Renal cortical epithelial cell (primary cell): ENCODE measurements at places on chromosomes 12 and 14.

GRCh38 chr12:100464529-100464928 is 9.1 kb upstream of the NR1H4 start:
- DNase-seq: no peak

- DNase-seq: no peak
Observed at GRCh38 chr14:84197704-84198103, 1332.2 kb upstream of the FLRT2 start.

GRCh38 chr12:13277293-13277692 is 80.8 kb downstream of the EMP1 start:
- DNase-seq: peak; percentile 37

- DNase-seq: no peak
Observed at GRCh38 chr12:22353615-22354325, 19.3 kb upstream of the ST8SIA1 start.

GRCh38 chr14:49982501-49982951 is 89.6 kb downstream of the ARF6 start:
- peak; percentile 65 for DNase-seq

GRCh38 chr14:64604881-64605280 is 55.1 kb downstream of the PPP1R36 start:
- no peak for DNase-seq

DNA sequence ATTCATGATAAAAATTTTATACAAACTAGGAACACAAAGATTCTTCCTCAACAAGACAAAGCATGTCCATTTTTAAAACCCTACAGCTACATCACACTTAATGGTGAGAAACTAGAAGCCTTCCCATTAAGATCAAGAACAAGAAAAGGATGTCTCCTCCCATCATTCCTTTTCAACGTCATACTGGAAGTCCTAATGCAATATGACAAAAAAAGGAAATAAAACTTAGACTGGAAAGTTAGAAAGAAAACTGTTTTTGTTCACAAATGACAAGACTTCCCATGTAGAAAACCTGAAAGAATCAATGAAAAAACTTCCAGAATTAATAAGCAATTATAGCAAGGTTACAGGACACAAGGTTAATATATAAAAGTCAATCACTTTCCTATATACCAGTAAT is 82.5 kb downstream of the NUMB start:
- no peak for DNase-seq

DNA sequence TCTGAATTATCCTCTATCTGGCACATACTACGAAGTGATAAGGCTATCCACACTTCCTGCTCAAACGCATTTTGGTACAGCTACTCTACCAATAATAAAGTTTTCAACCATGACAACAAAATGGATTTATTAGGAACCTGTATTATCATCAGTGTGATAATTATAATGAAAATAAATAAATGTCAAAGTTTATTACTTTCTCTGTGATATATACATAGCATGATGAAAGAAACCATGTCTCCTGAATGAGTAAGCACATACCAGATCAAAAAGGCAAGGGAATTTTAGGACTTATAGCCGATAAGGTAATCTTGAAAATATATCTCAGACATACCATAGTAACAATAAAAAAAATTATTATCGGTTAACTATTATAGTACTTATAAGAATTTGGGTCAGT is 61.1 kb downstream of the CPNE8 start:
- no peak for DNase-seq

DNA sequence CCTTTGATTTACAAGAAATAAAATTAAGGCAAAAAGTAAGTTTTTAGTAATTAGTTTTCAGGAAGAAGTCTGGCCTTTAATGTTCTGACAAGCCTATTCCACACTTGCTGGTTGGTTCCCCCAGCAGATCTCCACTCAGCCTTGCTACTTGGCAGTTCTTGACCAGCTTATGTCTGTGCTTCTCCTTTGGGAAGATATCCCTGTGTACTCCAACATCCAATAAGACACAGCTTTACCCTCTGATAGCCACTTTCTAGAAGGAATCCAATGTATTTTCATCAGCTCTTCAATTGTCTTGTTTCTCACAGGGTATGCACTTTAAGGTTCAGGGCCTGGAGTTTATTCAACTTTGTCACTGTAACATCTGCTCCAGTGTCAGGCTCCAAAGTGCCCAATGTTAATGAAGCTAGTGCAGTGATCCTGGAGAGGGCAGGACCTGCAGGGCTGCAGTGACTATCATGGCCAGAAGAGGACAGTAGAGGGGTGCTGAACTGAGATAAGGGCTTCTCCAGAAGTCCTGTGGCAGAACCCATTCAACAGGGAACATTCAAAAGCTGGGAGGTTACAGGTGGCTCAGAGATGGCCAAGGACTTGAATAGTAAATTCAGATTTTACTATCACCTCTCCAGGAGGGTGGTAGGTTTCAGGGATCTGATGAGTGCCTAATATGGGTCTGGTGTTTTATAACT is 22.9 kb downstream of the JKAMP start:
- peak; percentile 51 for DNase-seq

DNA sequence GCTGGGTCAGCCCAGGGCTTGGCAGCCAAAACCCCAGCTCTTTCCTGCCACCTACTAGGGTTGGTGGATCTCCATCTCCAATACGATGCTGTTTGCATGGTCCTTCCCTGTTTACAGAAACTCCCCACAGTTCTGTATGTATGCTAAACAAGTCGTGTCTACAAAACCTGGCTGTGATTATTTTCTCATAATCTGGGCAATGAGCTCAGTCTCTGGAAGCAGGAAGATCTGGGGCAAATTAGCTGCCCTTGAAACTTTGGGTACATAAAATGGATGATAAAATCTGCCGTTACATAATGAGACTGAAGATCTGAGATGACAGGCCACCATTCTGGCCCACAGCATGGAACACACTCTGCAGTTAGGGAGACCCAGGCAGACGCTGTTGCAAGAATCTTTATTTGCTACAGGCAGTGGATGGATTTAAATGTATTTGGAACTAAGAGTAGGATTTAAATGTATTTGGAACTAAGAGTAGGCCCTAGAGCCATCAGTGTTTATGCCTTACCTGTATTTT is 31.7 kb downstream of the ACADS start:
- no peak for DNase-seq

- no peak for DNase-seq
Observed at GRCh38 chr12:42801271-42801670, 211.7 kb upstream of the PRICKLE1 start.

GRCh38 chr14:95510804-95511203 is 5.6 kb downstream of the SYNE3 start:
- no peak for DNase-seq

DNA sequence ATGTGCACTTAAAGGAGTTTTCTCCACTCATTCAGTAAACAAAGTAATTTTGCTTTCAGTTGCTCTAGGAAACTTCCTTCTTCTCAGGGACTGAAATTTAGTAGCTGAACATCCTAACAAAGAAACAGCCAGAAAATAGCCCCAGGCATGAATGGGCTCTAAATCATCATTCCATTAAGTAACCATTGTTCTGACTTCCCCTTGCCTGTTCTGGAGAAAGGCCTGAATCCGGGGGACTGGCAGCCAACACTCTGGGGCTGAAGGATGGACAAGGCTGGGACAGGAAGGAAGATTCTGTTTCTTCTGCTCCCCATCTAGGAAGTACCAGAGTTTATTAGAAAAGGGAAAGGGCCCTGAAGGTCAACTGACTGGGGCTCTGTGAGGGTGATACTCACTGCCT is 104.5 kb downstream of the ESRRB start:
- no peak for DNase-seq

GRCh38 chr12:113228394-113229028 is 7.2 kb downstream of the TPCN1 start:
- peak; percentile 27 for DNase-seq

DNA sequence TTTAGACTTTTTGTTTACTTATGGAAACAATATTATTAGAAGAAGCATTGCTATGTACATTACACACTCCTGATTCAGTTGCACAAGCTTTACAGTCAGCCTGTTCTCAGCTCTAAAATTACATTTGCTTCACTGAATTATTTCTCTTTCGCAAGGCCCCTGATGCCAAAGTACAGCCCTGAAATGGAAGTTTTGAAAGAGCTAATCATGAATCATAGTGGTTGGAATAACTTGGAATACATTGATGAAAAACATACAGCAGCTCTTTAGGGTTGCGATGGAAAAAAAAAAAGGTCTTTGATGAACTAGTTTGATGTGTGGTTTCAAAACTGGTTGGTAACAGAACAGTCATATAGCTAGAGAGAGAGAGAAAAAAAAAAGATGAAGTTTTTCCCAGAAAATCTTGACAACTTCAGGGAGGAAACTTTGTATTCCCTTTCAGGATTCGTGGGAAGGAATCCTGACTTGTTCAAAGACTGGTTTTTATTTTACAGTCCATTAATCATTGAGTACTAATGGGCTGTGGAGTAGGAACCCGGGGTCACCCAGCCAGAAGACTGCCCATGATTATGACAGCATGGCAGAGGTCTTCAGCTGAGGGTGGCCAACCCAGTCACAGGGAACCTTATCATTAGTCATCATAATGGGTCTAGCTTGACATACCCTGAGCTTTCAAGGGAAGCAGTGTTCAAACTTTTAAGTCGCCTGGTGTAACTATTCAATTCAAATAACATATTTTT is 460.1 kb downstream of the NAV3 start:
- DNase-seq: peak; percentile 90

DNA sequence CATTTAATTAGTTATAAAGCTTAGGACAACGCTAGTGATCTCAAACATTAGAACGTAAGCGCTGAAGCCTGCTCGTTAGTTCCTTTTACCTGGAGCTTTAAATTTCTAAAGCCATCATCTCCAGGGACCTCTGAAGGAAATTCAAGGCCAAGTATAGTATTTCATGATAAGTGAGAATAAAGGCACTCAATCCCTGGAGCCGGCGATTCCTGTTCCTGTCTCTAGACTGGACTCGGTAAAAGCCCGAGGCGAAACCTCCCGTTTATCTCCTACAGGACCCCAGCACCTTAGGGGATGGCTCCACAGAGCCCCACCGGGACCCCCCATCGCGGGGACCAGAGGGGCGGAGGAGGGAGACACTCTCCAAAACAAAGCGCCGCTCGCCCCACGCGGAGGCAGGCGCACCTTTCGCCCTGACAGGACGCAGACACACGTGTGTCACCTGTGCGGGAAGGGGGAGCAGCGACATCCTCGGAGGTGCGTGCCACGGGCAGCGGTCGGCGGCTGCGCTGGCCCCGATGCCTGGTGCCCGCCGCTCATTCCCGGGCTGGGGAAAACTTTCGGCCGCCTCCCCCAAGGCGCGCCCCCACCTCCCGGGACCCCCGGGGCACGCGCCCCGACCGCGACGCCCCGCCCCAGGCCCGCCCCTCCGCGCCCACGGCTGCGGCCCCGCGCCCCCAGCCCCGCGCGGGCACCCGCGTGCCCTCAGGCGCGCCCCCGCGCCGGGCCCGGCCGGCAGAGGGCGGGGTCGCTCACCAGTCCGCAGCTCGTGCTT is 678 bp downstream of the RPS6KA5 start:
- no peak for DNase-seq

- DNase-seq: peak; percentile 27
Observed at GRCh38 chr12:96912261-96912660, 5.2 kb downstream of the NEDD1 start.

DNA sequence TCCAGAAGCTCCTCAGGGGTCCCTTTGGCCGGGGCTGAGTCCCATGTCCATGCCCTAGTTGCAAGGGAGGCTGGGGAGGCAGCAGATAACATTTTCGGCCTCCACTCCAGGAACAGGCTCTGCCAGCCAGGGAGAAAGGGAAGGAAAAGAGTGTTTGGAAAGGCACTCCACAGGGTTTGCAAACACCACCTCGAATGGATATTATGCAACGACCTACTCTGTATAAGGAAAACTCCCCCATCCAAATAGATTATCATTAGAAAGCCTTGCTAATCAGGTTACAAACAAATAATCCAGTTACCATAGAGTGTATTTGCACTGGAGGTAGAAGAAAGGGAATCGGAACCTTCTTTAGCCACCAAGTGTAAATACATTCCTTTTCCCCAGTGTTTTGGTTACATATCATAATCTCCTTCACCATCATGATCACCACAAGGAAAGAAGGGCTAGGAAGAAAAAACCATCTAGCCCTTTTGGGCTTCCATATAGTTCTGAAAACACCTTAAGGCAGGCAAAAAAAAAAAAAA is 40.4 kb downstream of the TMCC3 start:
- DNase-seq: no peak

- DNase-seq: peak; percentile 52
Observed at GRCh38 chr14:56490379-56490778, 89.2 kb upstream of the TMEM260 start.

- no peak for DNase-seq
Observed at GRCh38 chr12:2402073-2402579, 349.3 kb downstream of the CACNA1C start.

GRCh38 chr12:116918464-116918863 is 7.7 kb downstream of the FBXW8 start:
- DNase-seq: no peak

- no peak for DNase-seq
Observed at GRCh38 chr12:3441435-3441834, 49.6 kb upstream of the PRMT8 start.

DNA sequence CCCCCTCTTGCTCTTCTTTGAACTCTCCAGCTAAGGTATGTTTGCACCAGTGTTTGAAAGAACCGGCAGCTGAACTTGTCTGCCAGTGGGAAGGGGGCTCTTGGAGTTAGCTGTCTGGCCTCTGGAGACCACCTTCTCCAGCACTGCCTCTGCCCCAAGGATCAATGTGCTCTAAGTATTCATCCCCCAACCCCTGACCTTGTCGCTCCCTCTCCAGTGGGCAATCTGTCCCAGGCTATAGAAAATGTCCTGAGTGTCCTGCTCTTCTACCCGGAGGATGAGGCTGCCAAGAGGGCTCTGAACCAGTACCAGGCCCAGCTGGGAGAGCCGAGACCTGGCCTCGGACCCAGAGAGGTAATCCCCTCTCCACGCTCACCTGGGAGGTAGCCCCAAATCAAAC is 2.8 kb downstream of the P3H3 start:
- DNase-seq: no peak

DNA sequence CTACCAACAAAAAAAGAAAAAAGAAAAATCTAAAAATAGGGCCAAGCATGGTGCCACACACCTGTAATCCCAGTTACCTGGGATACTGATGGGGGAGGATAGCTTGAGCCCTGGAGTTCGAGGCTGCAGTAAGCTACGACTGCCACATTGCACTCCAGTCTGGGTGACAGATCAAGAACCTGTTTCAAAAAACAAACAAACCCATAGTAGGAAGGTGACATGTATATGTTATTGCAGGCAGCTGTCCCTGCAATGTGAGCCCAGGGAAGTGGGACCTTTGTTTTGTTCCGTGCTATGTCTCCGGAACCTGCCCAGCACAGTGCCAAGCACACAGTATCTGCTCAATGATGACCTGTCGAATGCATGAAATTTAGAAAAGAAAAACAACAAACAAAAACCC is 37.2 kb upstream of the YY1 start:
- DNase-seq: no peak

DNA sequence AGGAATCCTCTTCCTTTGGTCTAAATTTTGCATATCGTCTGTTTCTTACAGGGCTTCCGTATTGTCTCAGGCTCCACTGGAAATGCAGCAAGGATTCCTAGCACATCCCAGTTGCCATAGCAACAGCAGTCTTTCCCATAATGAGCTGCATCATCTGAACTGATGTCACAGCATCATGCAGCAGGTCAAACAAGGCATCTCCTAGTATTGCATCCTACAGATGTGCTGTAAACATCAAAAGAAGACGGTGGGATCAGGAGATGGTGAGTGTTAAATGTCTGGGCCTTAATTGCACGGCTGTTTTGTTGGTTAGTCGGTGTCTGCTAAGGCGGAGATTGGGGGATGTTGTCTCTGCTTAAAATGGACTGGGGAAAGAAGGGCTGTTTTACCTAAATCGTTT is at the start of gene AKAP6:
Gene AKAP6, plus strand, starts transcription at position 153 of the 400 bp plus-strand sequence. CDS start 104,196 bp downstream, outside the sequence.
- no peak for DNase-seq
